ENCODE measurements at places on chromosomes 1 and 21.

DNA sequence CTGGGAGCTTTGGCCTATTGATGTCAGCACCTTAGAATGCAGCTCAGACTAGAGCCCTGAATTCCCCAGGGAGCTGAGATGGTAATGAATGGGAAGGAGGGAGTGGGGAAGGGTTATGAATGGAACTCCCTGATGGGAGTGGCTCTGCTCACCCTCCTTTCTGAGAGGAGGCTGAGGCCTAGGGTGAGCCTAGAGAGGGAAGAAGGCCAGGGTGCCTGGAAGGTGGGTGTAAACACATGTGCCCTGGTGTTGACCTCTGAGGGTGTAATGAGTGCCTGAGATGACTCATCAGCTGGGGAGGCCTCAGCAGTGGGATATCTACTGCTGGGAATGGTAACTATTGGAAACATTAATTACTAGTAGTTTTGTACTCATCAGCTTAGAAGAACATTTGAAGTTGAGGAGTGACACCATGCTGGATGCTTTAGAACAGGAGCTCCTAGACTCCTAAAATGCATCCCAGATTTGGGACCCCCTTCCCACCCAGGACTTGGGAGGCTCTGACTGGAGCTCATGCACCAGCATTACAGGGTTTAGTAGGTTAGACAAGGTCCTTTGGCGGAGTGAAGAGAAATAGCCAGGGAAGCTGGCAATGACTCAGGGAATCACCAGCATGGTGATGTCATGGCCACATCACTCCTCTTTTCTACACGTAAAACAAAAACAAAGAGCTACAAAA is 16.0 kb upstream of the PIGV start:
- H3K27me3 ChIP-seq: no peaks in the 10 kb centered on the region
- no peak overlapping the region for H3K4me3 ChIP-seq
- H3K36me3 ChIP-seq: peaks cover 89% of the 10 kb centered on the region

DNA sequence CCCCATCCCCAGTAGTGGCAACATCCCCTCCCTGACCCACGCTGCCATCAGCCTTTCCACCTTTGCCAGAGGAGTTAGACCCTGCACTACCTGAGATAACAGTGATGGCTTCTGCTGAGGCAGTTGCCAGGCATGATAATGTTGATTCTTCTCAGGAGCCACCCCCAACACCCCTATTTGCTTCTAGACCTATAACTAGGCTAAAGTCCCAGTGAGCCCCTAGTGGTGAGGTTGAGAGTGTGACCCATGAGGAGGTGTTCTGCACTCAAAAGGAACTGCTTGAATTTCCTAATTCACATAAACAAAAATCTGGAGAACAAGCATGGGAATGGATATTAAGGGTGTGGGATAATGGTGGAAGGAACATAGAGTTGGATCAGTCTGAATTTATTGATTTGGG is 159.6 kb upstream of the COL11A1 start:
- no peak for DNase-seq
- peaks cover 10% of the 10 kb centered on the region for H3K4me1 ChIP-seq
- no peak overlapping the region for H3K27ac ChIP-seq
- H3K27me3 ChIP-seq: no peaks in the 10 kb centered on the region
- H3K36me3 ChIP-seq: no peaks in the 10 kb centered on the region

- no peaks in the 10 kb centered on the region for H3K27me3 ChIP-seq
- no peak overlapping the region for H3K4me3 ChIP-seq
- no peak overlapping the region for H3K27ac ChIP-seq
- DNase-seq: no peak
Observed at GRCh38 chr1:219160967-219161366, 12.7 kb upstream of the LYPLAL1 start.

GRCh38 chr1:208433086-208433485 is 188.9 kb upstream of the PLXNA2 start:
- no peaks in the 10 kb centered on the region for H3K36me3 ChIP-seq
- no peak for DNase-seq
- H3K4me1 ChIP-seq: no peaks in the 10 kb centered on the region

GRCh38 chr1:41740630-41741239 is 178.0 kb downstream of the HIVEP3 start:
- no peaks in the 10 kb centered on the region for H3K36me3 ChIP-seq
- DNase-seq: no peak
- no peaks in the 10 kb centered on the region for H3K27me3 ChIP-seq
- peaks cover 13% of the 10 kb centered on the region for H3K4me1 ChIP-seq
- no peak overlapping the region for H3K4me3 ChIP-seq

DNA sequence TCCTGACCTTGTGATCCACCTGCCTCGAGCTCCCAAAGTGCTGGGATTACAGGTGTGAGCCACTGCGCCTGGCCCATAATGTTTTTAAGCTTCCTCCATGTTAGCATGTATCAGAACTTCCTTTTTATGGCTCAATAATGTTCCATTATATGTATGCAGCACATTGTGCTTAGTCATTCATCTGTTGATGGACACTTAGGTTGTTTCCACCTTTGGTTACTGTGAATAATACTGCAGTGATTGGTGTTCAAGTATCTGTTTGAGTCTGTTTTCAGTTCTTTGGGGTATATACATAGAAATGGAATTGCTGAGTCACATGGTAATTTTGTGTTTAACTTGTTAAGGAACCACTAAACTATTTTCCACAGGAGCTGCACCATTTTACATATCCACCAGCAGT is 17.7 kb downstream of the CMPK1 start:
- H3K36me3 ChIP-seq: 0 out of 2 replicates have a peak, but pooled peaks cover 2% of the 10 kb centered on the region
- no peak for DNase-seq
- no peaks in the 10 kb centered on the region for H3K27me3 ChIP-seq
- H3K4me1 ChIP-seq: no peaks in the 10 kb centered on the region

DNA sequence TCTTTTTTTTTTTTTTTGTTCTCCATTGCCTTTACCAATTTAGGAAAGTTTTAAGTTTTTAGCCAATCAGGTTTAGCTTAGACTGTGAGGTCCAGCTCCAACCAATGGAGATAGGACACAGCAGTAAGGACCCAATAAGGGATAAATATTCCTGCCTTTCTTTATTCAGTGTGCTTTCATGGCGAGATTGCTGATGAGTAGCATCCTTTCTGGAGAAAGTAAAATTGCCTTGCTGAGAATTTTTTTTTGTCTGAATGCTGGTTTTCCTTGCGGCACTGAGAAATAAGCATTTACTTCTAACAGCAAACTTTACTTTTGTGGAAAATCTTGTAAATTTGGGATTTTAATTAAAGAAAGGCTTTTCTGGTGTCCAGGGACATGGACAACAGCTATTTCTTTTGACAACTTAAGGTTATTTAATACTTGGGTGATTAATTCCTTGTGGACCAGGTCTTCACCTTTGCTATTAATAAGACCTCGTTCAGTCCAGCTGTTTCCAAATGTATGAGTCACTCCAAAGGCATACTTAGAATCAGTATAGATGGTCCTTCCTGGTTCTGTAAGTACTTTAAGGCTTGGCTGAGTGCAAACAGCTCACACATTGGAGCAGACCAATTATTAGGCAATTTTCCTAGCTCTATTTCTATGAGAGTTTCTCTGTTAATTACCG is 54.1 kb downstream of the SERINC2 start:
- H3K4me3 ChIP-seq: no peak overlapping the region
- H3K27me3 ChIP-seq: no peaks in the 10 kb centered on the region
- H3K4me1 ChIP-seq: no peaks in the 10 kb centered on the region
- H3K36me3 ChIP-seq: no peaks in the 10 kb centered on the region

GRCh38 chr1:155607708-155608107 is 2.3 kb upstream of the MSTO1 start:
- DNase-seq: no peak
- H3K27ac ChIP-seq: no peak overlapping the region
- H3K4me3 ChIP-seq: no peak overlapping the region
- peaks cover 3% of the 10 kb centered on the region for H3K36me3 ChIP-seq
